HT-29 (cell line): ENCODE measurements at places on chromosomes 7 and 10.
A peak's percentile ranks its signal among the peaks of the same experiment; 100 is the strongest.

DNA sequence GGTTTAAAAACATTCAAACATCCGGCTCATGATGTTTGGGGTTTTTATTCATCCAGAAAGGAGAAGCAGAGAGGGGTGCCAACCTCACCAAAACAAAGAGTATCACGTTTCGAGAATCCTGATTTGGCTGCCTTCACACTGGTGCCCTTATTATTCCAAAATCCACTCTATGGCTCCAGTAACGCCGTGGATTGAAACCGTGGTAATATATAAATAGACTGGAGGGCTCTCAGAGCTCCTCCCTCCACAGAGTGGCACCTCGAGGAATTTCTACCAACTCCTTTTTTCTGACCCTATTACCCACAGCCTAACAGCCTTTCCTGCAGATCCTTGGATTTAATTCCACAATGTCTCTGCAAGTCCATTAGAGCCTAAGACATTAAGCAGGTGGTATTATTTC, 353.6 kb downstream of the CRPPA start:
- DNase-seq = no peak

DNA sequence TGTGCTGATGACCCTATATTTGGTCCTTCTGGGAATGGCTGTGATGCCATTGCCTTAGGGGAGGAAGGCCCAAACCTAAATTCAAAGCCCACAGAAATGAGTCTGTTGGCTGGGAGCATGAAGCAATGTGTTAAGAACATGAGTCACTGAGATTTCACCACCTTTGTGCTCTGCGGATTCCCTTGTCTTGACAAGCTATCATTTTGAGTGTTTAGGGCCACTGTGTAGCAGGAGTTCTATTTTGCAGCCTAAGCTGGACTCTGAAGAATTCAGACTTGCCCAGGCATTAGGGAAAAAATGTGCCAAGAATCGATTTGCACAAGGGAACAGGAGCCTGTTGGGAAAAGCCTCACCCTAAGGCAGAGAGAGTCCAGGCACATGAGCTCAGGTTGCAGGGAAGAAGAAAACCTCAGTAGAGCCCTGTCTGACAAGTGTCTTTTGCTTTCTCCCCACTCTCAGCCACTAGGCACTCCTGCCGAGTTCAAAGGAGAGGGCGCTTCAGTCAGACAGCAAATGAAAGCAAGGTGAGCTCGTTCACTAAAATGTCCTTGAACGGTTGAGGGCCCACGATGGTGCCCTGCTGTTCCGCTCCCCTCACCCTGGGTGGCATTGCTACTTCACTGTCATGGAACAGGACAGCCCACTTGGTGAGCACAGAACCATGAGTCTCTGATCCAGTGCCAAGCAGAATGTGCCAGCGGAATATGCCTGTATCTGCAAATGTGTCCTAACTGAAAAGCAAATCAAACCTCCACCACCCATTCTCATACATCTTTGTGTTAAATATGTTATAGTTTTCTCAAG, 93.6 kb downstream of the PRLHR start:
- no peak for DNase-seq

- no peak for DNase-seq
Measured at GRCh38 chr7:55423891-55424290, 58.8 kb downstream of the LANCL2 start.

DNA sequence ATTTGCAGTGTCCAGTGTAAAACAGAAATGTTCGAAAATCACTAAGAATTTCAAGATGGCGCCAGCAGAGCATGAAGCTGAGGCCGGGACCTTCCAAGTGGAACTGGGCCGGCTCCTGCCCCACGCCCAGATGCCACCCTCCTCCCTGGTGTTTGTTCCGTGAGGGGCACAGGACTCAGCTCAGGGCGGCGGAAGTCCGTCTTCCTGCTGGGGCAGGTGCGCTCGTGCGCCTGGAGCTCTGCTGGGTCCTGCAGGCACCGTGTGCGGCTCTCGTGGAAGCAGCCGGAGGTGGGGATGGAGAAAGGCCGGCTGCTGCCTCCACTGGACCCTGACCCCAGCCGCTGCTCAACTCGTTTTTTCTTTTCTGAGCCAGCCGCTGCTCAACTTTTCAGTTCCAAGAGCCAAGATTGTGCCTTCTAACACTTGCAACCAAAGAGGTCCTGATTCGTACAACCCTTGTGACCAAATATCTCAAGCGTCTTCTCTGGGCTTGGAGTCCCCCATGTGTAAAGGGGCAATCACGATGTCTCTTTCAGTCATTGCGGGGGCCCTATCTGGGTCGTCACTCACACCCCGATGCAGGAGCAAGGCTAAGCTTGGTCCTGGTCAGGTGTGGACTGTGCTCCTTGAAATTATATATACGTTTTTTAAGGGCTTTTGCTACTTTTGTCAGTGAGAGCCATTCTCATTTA, 334.4 kb downstream of the ADARB2 start:
- DNase-seq = no peak

DNA sequence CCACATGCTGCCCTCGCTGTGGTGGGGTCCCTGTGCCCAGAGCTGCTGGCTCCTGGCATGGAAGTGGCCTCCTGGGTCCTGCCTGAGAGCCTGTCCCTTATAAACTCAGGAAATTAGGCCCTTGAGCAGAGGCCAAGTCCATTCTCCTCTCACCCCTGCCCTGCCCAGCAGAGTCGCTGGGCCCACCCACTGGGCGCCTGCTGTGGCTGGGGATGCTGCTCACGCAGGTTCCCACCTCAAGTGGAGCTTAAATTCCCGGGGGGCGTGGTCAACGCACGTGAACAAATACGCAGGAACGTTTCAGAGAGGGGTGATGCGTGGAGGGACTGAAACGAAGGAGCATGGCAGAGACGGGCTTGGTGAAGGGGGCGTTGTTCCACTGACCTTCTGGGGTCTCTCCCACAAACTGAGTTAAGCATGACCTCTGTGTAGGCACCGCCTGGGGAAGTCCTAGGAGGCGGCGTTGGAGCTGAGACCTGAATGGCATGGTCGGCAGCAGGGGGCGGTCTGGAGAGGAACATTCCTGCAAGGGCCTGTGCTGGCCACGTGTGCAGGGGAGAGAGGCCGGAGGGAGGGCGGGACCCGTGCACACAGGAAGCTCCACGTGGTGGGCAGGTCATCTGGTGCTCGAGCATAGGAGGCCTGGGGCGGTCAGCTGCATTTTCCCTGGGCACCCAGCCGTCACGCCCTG, 27.9 kb downstream of the FAM20C start:
- DNase-seq = no peak

DNA sequence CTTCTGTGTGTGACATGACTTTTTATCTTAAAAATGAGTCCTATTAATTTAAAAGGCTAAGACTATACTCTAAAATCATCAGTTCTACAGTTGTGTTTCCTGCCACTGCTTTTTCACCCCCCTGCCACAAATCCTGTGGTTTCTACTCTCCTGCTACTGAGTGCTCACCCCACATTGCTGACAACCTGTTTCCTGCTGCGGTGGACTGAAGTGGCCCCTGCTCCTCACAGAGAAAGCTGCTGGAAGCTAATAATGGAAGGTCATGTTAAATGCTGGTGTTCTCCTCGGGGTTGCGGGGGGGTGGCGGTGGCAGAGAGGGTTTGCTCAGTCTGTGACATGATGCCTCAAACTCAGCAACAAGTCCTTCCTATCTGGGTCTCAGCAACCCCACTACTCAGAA, 113.2 kb upstream of the INHBA start:
- DNase-seq = no peak

DNA sequence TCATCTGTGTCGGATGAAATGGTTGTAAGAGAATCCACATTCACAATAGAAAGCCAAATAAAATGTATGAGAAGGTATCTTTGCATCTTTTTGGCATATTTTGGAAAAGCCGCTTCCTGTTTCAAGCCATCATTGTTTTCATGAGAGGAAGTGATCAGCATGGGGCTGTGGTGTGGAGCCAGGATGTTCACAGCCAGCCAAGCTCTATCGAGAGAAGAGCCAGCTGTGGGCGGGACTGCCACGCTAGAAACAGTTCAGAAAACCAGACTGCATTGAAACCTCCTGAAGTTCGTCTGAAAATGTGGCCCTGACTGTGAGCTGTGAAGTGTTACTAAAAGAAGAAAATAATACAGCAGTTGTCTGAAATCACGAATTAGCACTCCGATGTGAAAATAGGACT, 21.2 kb upstream of the NPS start:
- DNase-seq = no peak

DNA sequence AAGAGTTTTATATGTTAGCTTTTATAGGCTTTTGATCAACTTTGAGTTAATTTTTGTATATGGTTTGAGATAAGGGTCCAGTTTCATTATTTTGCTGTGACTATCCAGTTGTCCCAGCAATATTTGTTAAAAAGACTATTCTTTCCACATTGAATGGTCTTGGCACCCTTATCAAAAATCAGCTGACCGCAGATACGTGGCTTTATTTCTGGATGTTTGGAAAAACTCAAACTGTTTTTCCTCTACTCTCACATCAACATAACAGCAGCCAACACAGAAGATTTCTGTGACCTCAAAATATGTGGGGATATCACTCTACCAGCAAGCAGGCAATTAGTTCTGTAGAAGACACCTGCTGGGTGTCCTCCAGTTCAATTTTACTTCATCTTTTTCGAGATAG, 116.6 kb upstream of the GLCCI1 start:
- DNase-seq = no peak

GRCh38 chr7:128022631-128023532, 8.4 kb downstream of the LRRC4 start:
- DNase-seq = no peak

DNA sequence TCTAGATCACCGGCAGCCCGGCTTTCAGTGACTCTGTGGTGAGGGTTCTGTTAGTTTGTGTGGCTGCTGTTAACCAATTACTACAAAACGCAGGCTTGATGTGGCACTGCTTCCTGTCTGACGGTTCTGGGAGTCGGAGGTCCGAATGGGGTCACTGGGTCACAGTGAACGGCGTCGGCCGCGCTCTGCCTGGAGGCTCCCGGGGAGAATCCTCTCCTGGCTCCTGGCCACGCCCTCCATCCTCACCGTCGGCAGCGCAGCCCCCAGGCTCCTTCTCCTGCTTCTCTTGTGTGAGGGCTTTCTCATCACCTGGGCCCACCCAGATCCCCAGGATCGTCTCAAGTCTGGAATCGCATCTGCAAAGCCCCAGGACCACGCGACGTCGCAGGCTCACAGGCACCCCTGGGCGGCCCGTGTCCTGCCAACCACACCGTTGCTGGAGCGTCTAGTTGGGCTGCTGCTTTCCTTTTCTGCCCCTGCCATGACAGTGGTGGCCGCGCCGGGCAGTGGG, 31.8 kb upstream of the NKX6-2 start:
- no peak for DNase-seq

- DNase-seq = no peak
Measured at GRCh38 chr10:5775685-5776084, 37.5 kb downstream of the GDI2 start.

- peak; percentile 49 for DNase-seq
Measured at GRCh38 chr7:117171106-117171505, 151.8 kb downstream of the WNT2 start.

GRCh38 chr10:75431180-75432111, at the start of gene LRMDA:
Gene LRMDA (plus strand): TSS chr10:75431624.
- no peak for DNase-seq

DNA sequence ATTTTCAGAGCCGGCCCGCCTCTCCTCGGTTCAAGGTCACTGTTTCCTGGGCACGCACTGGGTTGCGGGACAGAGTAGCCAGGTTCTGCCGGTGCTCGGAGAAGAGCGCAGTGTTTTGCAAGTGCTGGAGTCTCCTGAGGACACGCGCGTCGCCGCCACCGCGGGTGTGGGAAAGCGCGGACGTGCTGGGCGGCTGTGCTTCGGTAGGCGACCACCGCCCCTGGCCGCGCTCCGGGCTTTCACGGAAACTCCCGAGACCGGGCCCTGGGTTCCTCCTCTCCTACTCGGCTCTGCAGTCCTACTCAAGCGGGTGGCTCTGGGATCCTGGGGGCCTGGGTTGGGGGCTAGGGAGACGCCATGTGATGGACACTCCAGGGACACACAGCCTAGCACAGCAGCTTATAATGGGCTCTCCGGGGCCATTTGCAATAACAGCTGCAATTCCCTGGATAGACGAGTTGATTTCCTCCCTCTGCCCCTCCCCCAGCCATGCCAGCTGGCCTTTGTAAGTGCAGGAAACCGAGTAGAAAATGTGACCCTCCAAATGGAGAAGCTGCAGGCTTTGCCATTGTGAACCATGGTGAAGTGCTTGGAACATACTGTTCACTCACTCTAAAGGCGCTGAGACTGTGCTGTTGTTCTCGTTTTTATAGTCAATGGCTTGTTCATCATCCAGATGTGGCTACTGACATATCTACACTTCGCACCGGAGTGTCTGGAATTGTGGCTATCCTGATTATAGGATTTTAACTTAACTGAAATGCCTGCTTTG, 2.1 kb downstream of the FRAT1 start:
- no peak for DNase-seq

- no peak for DNase-seq
Measured at GRCh38 chr7:147516391-147516790, 1074.2 kb upstream of the C7orf33 start.

GRCh38 chr7:132349075-132349474, 227.2 kb downstream of the PLXNA4 start:
- DNase-seq = no peak

DNA sequence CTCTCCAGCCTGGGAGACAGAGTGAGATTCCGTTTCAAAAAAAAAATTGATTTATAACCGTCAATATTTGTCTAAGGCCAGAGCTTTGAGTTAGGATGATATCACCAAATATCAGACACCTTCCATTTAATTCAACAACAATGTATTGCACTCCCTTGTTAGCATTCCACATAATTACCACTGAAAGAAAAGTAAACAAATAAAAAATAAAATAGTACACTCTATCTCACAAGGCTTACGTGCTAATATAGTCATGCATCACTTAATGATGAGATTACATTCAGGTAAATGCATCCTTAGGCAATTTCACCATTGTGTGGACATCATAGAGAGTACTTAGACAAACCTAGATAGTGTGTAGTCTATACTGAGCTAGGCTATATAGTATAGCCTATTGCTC, 127.6 kb upstream of the RHOBTB1 start:
- DNase-seq = no peak

DNA sequence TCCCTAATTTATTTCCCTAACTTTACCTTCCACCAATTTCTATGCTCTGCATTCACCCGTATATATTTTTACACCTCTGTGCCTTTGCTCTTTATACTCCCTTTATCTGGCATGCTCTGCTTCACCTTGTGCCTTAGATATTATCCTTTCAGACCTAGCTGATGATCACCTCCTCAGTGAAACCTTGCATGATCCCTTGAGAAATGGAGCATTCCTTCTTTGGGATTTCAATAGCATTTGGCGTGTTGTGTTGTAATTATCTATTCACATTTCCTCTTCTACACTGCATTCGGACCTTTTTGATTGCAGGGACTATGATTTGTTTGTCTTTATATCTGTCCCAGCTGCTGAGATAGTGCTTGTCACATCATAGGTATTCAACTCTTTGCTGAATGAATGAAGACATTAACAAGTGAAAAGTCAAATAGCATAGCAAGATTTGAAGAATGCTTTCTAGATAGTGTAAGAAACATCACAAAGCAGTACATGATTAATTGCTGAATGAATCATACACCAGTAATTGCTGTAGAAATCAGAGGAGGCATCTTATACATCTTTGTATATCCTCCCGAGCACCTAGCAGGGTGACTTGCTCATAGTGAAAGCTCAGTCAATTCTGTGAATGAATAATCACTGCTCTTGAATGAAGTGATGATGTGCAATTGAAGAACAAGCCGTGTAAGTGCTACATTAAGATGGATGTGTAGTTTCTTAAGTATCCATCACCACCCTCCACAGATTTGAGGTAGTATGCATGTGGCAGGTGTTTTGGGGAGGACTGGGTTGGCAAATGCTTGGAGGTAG, 2.0 kb upstream of the TM9SF3 start:
- DNase-seq = no peak

GRCh38 chr7:158299607-158300006, 288.0 kb downstream of the PTPRN2 start:
- DNase-seq = no peak

- no peak for DNase-seq
Measured at GRCh38 chr7:101634196-101634717, 5.2 kb upstream of the MYL10 start.

- no peak for DNase-seq
Measured at GRCh38 chr7:74454021-74454924, 567 bp downstream of the GTF2IRD1 start.
